ENCODE measurements at places on chromosomes 2 and 18.
A peak's percentile ranks its signal among the peaks of the same experiment; 100 is the strongest.

DNA sequence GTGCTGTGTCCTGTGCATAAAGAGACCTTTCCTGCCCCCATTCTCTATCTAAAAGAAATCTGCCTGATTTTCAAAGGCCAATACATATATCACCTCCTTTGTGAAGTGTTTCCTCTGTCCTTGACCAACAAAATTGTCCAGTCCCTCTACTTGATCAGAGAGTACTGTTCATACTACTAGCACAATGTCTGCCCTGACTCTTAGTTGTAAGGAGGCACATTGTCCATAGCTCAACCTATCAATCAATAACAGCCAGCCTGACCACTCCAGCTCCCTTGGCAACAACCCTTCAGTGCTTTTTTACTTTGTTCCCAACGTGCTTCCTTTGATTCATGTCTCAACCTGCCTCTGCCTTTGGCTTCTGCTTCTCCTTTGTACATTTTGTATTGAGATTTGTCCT, 398.9 kb downstream of the TRIB2 start:
- no peak for DNase-seq

DNA sequence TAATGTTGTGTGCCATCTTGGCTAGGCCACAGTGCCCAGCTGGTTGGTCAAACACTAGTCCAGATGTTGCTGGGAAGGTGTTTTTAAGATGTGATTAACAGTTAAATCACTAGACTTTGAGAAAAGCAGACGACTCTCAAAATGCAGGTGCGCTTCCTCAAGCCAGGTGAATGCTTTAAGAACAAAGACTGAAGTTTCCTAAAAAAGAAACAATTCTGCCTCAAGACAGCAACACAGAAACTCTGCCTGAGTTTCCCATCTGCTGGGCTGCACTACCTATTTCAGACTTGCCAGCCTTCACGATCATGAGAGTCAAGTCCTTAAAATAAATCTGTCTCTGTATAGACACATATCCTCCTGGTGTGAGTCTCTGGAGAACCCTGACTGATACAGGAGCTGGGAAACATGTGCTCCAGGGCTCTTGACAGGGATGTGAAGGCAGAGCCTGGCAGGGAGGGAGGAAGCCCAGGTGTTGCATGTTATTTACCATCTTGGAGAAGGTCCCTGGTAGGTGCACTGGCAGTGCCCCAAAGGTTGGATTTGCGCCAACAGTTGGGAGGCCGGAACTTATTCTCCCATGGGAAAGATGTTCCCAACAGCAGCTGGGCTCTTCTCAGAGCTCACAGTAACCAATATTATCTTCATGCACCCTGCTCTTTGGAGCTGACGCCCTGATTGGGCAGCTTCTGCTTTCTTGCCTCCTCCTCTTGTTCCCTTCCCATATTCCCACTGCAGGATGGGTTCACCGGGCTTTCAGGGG, 43.9 kb downstream of the ST6GAL2 start:
- DNase-seq = no peak

DNA sequence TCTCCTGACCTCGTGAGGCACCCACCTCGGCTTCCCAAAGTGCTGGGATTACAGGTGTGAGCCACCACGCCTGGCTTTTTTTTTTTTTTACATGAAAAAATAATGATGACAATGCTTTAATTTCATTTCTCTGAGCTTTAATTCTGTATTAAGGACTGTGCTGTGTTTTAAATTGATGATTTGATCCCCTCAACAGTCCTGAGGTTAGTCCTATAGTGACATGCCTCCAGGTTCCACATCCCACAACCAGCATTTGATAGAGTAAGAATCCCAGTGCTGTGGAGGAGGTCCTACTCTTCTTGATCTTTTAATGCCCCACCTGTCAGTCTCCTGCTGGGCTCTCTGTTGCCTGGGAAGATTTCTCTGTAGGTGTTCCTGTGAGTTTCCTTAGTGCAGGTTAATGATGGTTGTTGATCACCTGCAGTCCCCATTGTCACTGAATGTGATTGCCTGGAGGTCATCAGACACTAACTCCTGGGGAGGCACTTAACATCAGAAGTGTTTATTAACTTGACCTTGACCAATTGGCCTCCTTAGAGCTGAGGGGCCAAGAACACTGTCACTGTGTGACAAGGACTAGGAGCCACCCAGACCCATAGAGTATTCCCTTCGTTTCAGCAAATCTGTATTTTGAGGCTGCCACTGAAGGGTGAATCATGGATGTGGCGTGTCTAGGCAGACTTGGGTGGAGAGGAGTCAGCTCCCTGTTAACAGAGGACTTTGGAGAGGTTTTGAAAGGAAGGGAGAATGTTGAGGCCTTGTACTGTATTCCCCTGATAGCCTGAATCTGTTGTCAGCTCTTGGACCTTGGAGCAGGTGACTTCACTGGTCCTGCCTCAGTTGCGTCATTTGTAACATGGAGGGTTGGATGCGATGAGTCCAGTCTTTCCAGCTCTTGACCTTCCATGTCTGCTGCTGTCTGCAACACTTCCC, 11.5 kb downstream of the ASAP2 start:
- no peak for DNase-seq

DNA sequence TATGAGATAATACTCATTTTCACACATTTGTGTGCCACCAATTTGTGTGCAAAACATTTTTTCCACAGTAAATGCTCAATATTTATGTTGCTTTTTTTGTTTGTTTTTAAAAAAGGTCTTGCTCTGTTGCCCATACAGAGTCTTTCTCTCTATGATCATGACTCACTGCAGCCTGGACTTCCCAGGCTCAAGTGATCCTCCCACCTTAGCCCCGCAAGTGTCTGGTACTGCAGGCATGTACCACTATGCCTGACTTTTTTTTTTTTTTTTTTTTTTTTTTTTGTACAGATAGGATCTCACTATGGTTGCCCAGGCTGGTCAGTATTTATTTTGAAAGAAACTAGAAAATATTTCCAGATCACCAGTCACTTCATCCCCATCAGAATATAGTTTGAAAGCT, 297.8 kb upstream of the GYPC start:
- DNase-seq = no peak

GRCh38 chr2:20350041-20350712, 467 bp downstream of the PUM2 start:
- DNase-seq = peak; percentile 90

- no peak for DNase-seq
Measured at GRCh38 chr2:9232886-9233285, 26.3 kb downstream of the ASAP2 start.

- DNase-seq = no peak
Measured at GRCh38 chr2:55141572-55142413, 90.3 kb downstream of the CLHC1 start.

DNA sequence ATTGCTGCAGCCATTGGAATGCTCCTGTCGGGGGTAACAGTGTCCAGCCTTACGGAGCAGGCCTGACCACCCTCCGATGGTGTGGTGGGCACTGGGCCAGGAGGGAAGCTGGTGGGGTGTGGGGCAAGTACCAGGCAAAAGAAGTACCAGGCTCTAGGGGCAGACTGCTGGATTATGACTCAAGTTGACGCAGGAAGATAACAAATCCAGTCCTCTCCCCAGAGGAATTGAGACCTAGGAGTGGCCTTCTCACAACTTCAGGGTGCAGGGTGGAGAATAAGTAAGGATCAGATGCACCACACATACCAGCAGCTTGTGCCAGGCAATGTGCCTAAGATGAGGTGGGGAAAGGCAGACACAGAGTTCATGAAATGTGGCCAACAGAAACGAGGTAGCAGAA, 37.9 kb downstream of the SEMA4F start:
- DNase-seq = no peak

GRCh38 chr2:201964631-201965206, 68.9 kb upstream of the FZD7 start:
- peak; percentile 75 for DNase-seq

- no peak for DNase-seq
Measured at GRCh38 chr2:40654346-40654745, 202.5 kb upstream of the SLC8A1 start.

GRCh38 chr2:230953845-230954244, 28.8 kb upstream of the GPR55 start:
- no peak for DNase-seq

- no peak for DNase-seq
Measured at GRCh38 chr2:190762566-190762965, 113.7 kb downstream of the NAB1 start.

DNA sequence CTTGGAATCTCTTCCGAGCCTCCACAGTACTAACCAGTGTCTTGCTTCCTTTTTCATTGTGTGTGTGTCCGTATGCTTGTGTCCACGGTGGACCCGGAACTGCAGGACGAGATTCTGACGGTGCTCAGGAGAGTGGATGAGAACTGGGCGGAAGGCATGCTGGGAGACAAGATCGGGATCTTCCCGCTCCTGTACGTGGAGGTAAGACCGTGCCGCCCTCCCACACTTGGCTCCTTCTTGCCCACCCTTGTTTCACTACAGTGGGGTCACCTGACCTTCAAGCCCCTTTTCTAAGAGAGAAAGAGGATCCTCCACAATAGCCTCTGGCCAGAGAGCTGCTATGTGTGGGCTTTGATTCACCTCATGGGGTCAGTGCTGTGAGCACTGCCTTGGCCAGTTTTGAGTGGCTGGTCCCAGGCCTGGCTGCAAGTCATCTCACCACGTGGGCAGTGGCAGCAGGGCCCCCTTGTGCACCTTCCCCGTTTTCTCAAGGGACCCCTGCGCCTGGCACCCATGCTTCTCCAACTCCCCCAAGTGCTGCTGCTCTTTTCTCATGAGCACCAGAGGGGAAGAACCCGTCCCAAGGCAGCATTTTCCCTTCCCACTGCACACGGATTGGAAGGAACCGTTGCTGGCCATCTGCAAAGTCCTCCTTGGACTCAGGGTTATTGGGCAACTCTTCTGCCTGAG, 242.1 kb downstream of the SEPTIN10 start:
- DNase-seq = no peak

- DNase-seq = no peak
Measured at GRCh38 chr2:153163055-153163454, 315.5 kb downstream of the RPRM start.

- DNase-seq = no peak
Measured at GRCh38 chr2:227942021-227942420, 70.6 kb downstream of the DAW1 start.

GRCh38 chr18:48418539-48419276, 9.5 kb upstream of the ZBTB7C start:
- DNase-seq = no peak

- no peak for DNase-seq
Measured at GRCh38 chr18:45844938-45845337, 19.5 kb downstream of the SIGLEC15 start.

- DNase-seq = no peak
Measured at GRCh38 chr18:498931-499775, 1.3 kb downstream of the COLEC12 start.

DNA sequence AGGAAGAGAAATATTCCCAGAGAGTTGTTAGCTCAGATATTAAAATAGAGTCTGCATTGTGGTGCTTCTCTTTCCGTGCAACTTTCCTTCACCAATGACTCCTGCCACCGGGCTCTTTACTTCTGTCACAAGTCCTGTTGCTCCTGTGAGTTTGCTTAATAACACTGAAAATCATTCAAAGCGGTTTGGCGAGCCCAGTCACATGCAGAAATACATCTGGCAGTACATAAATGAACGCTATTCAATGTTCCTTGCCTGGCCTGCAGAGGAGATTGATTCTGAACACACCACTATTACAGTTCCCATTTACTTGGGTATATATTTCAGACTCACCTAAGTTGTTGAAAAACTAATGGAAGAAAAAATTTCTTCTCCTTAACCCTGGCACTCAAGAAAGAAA, 276.6 kb downstream of the ZNF521 start:
- no peak for DNase-seq

DNA sequence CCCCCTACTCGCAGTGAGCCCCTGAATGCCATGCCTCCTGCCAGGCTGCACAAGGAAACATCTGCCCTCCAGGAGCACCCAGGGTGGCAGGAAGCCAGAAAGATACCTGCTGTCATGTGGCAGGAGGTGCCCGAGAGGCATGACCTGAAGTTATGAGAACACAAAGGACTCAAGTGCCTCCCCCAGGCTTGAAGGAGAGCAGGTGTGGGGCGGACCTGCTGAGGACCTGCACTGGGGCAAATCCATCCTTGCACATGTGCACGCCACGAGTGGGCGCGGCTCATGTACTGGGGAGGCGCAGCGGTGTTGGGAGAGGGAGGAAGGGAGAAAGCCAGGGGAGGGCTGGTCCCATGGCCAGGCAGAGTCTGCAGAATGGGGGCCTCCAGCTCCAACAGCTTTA, 26.9 kb downstream of the SDC1 start:
- no peak for DNase-seq

DNA sequence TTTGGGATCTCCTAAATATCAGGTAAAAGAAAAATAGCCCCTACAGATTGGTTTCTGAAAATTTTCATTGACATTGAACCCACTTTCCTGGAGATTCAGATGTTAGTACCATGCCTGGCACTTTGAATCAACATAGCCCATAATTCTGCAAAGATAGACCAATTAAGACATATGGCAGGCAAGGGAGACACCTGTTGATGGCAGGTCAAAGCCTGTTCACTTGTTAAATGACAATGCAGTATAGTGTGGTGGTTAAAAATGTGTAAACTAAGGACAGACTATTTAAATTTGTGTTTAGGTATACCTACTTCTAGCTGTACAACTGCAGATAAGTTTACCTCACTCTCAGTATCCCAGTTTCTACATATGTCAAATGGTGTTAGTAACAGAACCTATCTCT, 178.1 kb upstream of the MMADHC start:
- DNase-seq = no peak
